ENCODE measurements at places on chromosomes 5 and 9.

- no peak for DNase-seq
Measured at GRCh38 chr5:107674655-107675054, 3.9 kb upstream of the EFNA5 start.

DNA sequence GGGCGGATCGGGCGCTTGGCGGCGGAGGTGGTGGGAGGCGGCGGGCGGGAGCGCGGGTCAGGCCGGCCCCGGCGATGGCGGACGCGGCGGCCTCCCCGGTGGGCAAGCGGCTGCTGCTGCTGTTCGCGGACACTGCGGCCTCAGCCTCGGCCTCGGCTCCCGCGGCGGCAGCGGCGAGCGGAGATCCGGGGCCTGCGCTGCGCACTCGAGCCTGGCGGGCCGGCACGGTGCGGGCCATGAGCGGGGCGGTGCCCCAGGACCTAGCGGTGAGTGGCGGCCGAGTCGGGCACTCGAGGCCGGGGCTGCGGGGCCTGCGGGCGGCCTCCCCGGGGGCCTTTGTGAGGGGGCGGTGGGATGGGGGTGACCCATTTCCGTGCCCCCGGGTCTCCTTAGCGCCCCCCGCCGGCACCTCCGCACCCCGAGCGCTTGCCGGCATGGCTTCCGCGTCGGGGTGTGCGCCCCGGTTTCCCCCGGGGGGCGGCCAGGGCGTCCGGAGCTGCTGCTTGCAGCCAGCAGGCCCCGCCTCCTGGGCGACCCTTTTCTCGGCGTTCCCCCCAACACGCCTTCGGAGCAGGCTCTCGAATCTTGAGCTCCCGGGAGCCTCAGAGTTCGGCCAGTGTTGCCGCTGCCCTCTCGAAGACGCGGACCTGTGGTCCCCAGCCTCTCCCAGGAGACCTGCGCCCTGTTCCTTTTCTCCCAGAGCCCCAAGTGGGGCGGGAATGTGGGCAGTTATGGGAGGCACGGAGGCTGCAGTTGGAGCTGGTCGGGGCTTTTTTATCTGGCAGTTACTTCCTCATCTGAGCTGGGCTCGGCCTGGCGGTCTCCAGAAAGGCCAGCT, 456 bp downstream of the KDM3B start:
- peak; percentile 68 for DNase-seq

DNA sequence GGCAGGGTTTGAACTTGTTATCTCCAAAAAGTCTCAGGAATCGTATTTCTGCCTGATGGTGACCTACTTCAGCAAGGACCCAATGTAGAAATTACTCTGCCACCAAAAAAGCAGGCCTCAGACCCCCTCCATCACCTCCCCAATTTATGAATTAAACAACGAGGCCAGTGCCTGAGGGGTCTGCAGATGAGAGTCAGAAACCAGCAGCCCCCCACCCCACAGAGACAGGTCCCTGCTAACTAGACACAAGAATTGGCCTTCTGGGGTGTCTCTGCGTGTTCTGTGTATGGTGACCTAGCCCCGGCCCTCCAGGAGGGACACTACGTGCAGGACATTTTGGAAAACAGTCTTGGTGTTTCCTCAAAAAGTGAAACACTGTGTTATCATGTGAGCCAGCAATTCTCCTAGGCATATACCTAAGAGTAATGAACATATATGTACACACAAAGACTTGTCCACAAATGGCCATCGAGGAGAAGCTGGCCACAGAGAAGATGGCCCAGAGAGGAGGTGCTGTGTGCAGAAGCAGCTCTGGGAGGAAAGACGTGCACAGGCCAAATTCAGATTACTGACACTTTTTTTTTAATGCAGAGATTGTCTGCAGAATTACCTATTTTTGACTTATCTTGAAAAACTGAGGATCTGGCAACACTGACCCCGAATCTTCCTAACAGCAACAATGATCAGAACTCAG, 93.8 kb downstream of the ADAMTS2 start:
- no peak for DNase-seq

- no peak for DNase-seq
Measured at GRCh38 chr5:23437011-23437410, 70.4 kb upstream of the PRDM9 start.

GRCh38 chr5:38780945-38781344, 64.9 kb upstream of the OSMR start:
- DNase-seq, result no peak

DNA sequence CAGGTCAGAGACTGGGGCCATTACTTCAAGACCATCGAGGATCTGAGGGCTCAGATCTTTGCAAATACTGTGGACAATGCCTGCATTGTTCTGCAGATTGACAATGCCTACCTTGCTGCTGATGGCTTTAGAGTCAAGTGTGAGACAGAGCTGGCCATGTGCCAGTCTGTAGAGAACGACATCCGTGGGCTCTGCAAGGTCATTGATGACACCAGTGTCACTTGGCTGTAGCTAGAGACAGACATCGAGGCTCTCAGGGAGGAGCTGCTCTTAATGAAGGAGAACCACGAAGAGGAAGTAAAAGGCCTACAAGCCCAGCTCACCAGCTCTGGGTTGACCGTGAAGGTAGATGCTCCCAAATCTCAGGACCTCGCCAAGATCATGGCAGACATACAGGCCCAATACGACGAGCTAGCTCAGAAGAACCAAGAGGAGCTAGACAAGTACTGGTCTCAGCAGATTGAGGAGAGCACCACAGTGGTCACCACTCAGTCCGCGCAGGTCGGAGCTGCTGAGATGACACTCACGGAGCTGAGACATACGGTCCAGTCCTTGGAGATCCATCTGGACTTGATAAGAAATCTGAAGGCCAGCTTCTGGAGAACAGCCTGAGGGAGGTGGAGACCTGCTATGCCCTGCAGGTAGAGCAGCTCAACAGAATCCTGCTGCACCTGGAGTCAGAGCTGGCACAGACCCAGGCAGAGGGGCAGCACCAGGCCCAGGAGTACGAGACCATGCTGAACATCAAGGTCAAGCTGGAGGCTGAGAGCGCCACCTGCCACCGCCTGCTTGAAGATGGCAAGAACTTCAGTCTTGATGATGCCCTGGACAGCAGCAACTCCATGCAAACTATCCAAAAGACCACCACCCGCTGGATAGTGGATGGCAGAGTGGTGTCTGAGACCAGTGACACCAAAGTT, 9.3 kb downstream of the NIPBL start:
- no peak for DNase-seq

GRCh38 chr5:71974165-71974564, 133.1 kb upstream of the MAP1B start:
- DNase-seq, result no peak

GRCh38 chr5:74015716-74016115, 389.7 kb downstream of the ARHGEF28 start:
- no peak for DNase-seq

DNA sequence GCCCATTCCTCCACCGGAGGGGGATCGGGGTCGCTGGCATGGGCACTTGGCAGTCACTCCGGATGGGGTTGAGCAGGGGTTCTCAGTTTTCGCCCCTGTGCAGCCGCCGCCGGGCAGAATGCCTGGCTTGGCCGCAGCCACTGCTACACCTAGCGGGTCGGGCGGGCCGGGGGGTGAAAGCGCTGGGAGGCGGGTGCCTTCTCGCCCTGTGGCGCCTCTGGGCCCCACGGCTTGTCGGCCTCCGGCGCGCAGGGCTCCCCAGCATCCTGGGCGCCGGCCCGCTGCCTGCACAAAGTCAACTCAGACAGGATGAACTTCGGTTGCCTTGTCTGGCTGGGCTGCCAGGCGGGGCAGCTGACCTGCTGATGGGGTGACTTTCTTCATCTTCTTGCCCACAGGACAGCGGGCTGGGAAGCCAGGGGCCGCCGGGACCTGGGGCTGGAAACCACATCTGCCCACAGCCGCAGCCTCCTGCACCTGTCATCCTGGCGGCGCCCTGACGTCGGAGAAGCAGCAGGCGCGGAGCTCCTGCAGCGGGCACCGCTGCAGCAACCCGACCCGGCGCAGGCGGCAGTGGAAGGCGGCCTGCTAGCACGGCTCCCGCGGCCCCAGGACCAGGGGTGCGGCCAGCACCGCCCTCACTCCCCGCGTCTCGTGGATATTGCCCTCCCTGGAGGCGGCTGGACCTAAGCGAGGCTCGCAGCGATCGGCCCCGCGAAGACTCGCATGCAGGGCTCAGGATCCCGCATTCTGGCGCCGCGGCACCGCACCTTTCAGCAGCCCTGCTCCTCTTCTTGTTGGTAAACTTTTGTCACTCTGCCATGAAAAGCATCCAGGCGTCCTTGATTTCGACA, 1.3 kb upstream of the ANKRD18A start:
- peak; percentile 31 for DNase-seq

- no peak for DNase-seq
Measured at GRCh38 chr5:171316258-171317121, 7.4 kb downstream of the TLX3 start.

DNA sequence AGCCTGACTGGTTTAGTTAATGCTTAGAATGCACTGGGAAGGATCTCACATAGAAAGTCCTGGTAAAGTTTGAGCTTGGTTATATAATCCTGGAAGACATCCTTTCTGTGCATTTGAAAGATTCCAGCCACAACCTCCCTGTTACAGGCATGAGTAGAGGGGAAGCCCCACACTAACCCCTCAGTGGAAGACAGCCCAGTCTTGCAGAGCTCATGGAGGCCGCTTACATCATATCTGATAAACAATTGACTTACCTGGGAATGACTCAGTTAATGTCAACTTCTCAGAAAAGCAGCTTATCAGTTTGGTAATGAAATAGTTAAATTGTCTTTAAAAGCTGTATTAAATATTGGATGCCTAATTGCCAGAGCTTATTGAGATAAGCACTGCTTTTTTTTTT, 28.1 kb upstream of the PDE8B start:
- no peak for DNase-seq

GRCh38 chr9:88810826-88811225, 180.4 kb upstream of the S1PR3 start:
- DNase-seq, result no peak

DNA sequence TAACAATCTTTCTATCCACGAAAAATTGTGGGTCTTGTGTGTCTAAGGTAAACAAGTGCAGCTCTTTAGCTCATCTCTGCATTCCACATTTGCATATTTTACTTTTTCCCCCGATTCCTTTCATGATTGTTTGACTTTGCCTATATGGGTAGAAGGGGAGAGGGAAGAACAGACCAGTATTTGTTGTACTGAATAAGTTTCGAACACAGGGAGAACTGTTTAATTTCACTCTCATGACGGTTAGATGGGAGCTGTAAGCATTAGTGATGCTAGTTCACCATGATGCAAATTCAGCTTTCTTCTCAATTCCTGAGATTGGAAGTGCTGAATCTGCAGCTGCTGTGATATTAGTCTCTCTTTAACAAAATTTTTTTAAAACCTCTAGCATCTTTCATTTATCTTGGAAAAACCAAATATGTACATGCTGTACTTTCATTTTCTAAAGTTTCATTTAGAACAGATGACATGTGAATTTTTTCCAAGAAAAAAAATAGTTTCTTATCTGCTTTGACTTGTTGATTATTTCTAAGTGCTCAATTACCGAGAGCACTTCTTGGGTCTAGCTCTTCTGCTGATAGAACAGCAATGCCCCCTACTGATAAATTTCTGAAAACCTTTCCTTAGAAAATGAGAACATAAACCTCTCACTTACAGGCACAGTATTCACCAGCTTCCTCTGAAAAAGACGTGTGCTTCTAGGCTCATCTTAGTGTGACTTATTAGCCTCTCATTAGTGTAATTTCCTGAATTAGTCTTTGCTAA, 149.5 kb downstream of the BAAT start:
- no peak for DNase-seq

GRCh38 chr9:102844716-102845115, 150.4 kb upstream of the CYLC2 start:
- DNase-seq, result no peak

GRCh38 chr5:117594166-117594565, 1019.5 kb upstream of the SEMA6A start:
- DNase-seq, result no peak

- no peak for DNase-seq
Measured at GRCh38 chr9:26956860-26957233, 635 bp downstream of the IFT74 start.

DNA sequence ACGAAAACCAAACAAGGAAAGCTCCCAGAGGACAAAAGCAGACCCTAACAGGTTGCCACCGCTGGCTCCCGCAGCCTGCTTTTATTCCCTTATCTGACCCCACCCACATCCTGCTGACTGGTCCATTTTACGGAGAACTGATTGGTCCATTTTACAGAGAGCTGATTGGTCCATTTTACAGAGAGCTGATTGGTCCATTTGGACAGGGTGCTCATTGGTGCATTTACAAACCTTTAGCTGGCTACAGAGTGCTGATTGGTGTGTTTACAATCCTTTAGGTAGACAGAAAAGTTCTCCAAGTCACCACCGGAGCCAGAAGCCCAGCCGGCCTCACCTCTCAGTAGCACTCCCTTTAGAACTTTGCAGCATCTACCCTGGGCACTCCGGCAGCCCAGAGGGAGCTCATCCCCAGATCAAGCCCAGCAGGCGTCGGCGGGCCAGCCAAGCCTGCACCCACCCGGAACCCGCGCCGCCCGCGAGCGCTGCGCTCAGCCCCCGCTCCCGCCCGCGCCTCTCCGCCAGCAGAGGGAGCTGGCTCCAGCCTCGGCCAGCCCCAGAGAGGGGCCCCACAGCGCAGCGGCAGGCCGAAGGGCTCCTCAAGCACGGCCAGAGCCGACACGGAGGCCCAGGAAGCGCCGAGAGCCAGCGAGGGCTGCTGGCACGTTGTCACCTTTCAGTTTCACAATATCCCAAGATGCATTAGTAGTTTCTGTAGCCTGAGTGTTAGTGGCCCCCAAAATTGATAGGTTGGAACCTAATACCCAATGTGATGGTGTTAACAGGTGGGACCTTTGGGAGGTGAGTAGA, 35.3 kb upstream of the CLPTM1L start:
- DNase-seq, result peak; percentile 43

DNA sequence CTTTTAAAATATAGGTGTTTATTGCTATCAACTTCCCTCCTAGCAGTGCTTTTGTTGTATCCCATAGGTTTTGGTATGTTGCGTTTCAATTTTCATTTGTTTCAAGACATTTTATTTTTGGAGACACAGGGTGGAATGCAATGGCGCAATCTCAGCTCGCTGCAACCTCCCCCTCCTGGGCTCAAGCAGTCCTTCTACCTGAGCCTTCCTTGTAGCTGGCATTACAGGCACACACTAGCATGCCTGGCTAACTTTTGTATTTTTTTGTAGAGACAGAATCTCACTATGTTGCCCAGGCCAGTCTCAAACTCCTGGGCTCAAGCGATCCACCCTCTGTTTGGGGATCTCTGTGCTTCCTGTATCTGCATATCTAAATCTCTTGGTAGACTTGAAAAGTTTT, 35.4 kb upstream of the CCDC180 start:
- no peak for DNase-seq

DNA sequence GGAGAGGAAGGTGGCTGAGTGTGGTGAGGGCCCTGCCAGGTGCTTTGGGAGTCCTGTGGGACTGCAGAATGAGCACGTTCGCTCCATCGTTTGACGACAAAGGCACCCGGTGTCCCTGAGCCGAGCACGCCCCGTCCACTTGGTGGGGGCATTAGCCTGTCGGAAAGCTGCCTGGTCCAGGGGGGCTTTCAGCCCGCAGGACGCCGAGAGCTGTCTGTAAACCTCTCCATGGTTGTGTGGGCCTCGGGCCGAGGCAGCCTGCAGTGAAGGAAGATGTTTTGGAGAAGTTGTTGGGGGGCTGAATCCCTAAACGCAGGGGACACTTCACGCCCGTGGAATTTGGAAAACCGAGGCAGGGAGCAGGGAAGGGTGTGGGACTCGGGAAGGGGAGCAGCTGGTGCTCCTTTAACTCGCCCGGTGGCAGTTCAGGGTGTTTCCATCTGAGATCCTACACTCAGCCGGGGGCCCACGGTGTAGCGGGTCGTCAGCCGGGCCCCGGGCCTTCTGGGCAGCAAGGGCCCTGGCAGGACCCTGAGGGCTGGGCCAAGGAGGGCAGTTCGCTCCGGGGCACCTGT, 53.8 kb downstream of the MRPL36 start:
- no peak for DNase-seq

GRCh38 chr5:177427919-177428573, 1.6 kb downstream of the GRK6 start:
- DNase-seq, result no peak
